ENCODE measurements at places on chromosomes 5 and 9. TPM values are rescaled to one million over a fixed set of nuclear protein-coding genes. Genes with fewer than 3 reads are reported as not detected.

FAM221B gene
- not detected for total RNA-seq

FOXD4L5 gene
- 0.11 TPM for total RNA-seq

CYLC2 gene
- total RNA-seq = not detected

ARL10 gene
- 17.0 TPM for total RNA-seq

CENPH gene
- 97.0 TPM for total RNA-seq

TLE1 gene
- total RNA-seq = 0.20 TPM

IGFBPL1 gene
- total RNA-seq = not detected

GRCh38 chr5:139132515-139132914, 65.7 kb downstream of the SIL1 start:
- no peaks in the 10 kb centered on the region for H3K27me3 ChIP-seq
- DNase-seq = no peak
- H3K36me3 ChIP-seq = peaks cover 3% of the 10 kb centered on the region
- H3K4me1 ChIP-seq = no peaks in the 10 kb centered on the region

DNA sequence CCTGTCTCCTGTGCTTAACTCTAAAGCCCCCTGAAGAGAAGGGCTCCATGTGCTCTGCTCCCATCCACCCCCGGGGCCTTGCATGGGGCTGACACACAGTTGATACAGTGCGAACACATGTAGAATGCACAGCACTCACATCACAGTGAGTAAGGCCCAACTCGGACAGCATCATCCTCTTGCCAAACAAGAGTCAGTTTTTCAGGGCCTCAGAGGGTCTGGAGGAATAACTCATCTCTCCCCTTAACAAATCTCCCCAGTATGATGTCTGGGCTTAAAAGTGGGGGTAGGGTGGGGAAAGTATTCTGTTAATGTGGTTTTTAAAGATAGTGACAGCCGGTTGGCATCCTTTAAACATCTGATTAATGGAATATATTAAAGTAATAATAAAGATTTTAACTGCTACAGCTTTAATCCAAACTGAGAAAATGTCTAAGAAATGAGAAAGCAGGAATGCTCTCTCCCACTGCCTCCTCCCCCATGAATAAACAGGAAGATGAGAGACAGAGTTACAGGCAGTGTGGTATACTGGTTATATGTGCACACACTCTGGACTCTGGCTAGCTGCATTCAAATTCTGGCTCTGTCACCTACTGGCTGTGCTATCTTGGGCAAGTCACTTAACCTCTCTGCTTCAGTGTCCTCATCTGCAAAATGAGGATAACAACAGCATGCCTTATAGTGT, 22.5 kb downstream of the APBA1 start:
- no peak for DNase-seq
- H3K27me3 ChIP-seq = peaks cover 9% of the 10 kb centered on the region
- H3K4me3 ChIP-seq = no peak overlapping the region
- no peak overlapping the region for H3K27ac ChIP-seq
- no peaks in the 10 kb centered on the region for H3K4me1 ChIP-seq
- no peaks in the 10 kb centered on the region for H3K36me3 ChIP-seq

DNA sequence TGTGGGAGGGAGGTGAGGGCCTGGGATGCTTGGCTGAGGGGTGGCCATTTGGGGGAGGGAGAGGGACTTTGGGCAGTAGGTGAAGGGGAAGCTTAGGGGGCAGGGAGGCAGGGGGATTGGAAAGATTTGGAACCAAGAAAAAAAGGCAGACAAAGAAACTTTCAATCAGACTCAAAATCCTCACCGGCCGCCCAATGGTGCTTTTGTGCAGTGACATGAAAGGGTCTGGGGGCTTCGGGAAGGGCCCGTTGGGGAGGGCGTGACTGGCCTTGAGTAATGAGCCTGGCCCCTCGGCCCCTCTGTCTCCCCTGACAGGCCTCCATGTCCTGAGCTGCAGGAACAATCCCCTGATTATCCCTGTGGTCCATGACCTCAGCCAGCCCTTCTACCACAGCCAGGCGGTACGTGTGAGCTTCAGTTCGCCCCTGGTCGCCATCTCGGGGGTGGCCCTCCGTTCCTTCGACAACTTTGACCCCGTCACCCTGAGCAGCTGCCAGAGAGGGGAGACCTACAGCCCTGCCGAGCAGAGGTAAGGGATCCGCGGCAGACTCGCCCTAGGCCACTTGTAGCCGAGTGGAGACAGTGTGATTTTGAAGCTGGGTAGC, 181.1 kb downstream of the PAPPA start:
- no peaks in the 10 kb centered on the region for H3K4me1 ChIP-seq
- DNase-seq = no peak
- H3K36me3 ChIP-seq = no peaks in the 10 kb centered on the region
- no peak overlapping the region for H3K4me3 ChIP-seq

DNA sequence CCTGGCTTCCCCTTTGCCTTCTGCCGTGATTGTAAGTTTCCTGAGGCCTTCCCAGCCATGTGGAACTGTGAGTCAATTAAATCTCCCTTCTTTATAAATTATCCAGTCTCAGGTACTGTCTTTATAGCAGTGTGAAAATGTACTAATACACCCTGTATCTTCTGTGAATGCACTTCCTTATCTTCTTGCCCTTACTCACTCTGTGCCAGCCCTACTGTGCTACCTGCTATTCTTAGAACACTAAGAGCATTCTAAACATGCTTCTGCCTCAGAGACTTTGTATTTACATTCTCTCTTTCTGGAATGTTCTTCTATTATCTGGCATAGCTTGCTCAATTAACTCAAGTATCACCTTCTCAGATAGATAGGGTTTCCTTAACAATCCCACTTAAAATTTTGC, 164.4 kb upstream of the EDIL3 start:
- no peak overlapping the region for H3K4me3 ChIP-seq
- H3K36me3 ChIP-seq = no peaks in the 10 kb centered on the region
- H3K27ac ChIP-seq = no peak overlapping the region
- DNase-seq = no peak
- no peaks in the 10 kb centered on the region for H3K4me1 ChIP-seq
- no peaks in the 10 kb centered on the region for H3K27me3 ChIP-seq

GRCh38 chr5:116452774-116453368, 121.8 kb downstream of the SEMA6A start:
- H3K27ac ChIP-seq = no peak overlapping the region
- no peaks in the 10 kb centered on the region for H3K27me3 ChIP-seq
- H3K4me3 ChIP-seq = no peak overlapping the region

GRCh38 chr5:100889165-100889743, 13.8 kb downstream of the ST8SIA4 start:
- peaks cover 49% of the 10 kb centered on the region for H3K36me3 ChIP-seq
- DNase-seq = no peak
- peaks cover 65% of the 10 kb centered on the region for H3K4me1 ChIP-seq
- H3K4me3 ChIP-seq = peak overlapping the region; percentile 60
- no peaks in the 10 kb centered on the region for H3K27me3 ChIP-seq

GRCh38 chr5:157748760-157749461, 5.4 kb downstream of the LSM11 start:
- H3K4me3 ChIP-seq = no peak overlapping the region
- no peaks in the 10 kb centered on the region for H3K27me3 ChIP-seq
- no peak overlapping the region for H3K27ac ChIP-seq

- H3K27me3 ChIP-seq = no peaks in the 10 kb centered on the region
- peaks cover 80% of the 10 kb centered on the region for H3K4me1 ChIP-seq
- peak overlapping the region; percentile 45 for H3K4me3 ChIP-seq
- peaks cover 50% of the 10 kb centered on the region for H3K36me3 ChIP-seq
Measured at GRCh38 chr5:372996-373709, 51.6 kb downstream of the AHRR start.

GRCh38 chr5:66346869-66347268, 202.8 kb downstream of the SREK1 start:
- peaks cover 5% of the 10 kb centered on the region for H3K27me3 ChIP-seq
- H3K36me3 ChIP-seq = no peaks in the 10 kb centered on the region
- no peak overlapping the region for H3K4me3 ChIP-seq
- no peak overlapping the region for H3K27ac ChIP-seq
- H3K4me1 ChIP-seq = no peaks in the 10 kb centered on the region

DNA sequence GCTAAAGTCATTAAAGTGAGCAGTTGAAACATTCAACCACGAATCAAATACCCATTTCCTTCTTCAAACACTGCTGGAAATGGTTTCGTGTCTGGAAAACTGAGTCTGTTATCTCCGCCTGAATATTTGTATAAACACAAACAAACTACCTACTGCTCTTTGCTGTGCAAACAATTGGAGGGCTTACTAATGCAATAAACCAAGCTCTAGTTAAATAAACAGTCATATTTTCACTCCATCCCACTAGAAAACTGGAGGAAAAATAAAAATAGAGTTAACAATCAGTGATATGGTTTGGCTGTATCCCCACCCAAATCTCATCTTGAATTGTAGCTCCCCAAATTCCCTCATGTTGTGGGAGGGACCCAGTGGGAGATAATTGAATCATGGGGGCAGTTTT, 397.6 kb downstream of the RASEF start:
- H3K4me3 ChIP-seq = no peak overlapping the region
- no peaks in the 10 kb centered on the region for H3K27me3 ChIP-seq
- H3K36me3 ChIP-seq = no peaks in the 10 kb centered on the region

DNA sequence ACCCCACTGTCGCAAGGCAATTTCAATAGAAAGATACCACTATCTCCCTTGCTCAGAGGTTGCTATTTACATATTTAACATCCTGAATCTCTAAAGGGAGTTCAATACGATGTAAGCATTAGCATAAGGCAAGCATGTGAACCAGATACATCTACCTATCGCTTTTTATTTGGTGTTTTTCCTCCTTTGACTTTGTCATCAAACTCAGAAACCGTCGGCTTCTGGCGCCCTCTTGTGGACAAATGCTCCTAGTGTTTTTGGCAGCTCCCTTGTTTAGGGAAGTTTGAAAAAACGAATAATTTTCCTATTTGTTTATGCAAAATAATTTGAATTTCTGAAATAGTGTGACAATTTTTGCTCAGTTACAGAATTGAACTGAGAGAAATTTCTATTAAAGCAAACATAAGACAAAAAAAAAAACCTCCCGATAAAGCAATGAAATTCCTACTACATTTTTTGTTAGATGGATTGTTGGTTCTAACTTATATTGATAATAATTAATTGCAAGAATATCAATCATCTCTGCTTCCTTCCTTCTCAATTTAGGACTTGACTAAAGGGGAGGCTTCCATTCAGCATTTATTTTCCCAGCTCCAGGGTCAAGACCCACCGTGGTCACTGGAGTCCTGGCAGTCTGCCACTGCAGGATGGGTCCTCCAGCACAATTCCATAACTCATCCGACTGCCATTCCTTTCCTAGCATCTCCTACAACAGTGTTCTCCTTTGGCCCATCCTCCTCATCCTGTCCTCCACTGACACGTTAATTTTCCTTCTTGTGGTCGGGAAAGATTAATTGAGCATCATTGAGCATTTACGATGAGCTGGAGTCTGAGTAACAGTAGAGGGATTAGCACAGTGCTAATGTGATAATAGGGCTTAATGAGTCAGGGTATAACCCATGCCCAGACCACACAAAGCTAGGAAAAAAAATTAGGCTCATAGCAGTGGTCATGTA, 131.8 kb upstream of the CHD1 start:
- H3K4me3 ChIP-seq = no peak overlapping the region
- no peaks in the 10 kb centered on the region for H3K36me3 ChIP-seq
- peaks cover 4% of the 10 kb centered on the region for H3K4me1 ChIP-seq

GRCh38 chr9:17236147-17236546, 101.3 kb downstream of the CNTLN start:
- no peaks in the 10 kb centered on the region for H3K36me3 ChIP-seq
- no peak overlapping the region for H3K4me3 ChIP-seq
- no peak overlapping the region for H3K27ac ChIP-seq
- no peak for DNase-seq
- no peaks in the 10 kb centered on the region for H3K27me3 ChIP-seq

DNA sequence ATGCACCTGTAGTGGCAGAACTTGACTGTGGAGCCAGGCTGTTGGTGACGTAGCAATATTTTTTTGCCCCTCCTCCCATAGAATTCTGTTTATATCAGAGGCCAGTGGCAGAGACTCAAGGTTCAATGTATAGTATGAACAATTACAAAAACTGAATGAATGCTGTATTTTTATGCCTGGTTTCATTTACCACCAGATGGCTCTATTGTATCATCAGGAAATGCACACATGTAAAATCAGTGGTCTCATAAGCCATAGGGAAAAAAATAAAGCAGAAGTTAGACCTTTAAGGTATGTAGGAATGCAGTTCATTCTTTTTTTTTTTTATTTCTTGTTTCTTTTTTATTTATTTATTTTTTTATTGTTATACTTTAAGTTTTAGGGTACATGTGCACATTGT, 43.6 kb downstream of the CCDC192 start:
- H3K27ac ChIP-seq = no peak overlapping the region
- no peaks in the 10 kb centered on the region for H3K4me1 ChIP-seq
- H3K36me3 ChIP-seq = no peaks in the 10 kb centered on the region
- DNase-seq = no peak
- H3K4me3 ChIP-seq = no peak overlapping the region
- H3K27me3 ChIP-seq = peaks cover 6% of the 10 kb centered on the region

GRCh38 chr9:64066736-64067368, 1218.2 kb downstream of the FOXD4L5 start:
- no peaks in the 10 kb centered on the region for H3K36me3 ChIP-seq
- no peak overlapping the region for H3K27ac ChIP-seq

DNA sequence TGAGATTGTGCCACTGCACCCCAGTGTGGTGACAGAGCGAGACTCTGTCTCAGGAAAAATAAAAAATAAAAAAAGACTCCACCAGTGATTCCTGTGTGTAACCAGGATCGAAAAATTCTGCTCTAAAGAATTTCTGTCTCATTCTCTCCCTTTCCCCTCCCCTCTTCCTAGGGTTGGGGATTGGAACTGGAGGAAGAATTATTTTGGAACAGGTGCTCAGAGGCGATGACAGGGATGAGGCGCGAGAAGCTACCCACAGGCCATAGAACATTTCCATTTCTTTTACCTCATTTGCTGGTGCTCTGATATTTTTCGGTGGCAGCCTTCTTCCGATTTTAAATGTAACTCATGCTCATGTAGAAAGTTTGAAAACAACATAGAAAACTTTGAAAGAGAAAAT, 80.1 kb downstream of the DAPK1 start:
- H3K27ac ChIP-seq = no peak overlapping the region
- H3K27me3 ChIP-seq = peaks cover 4% of the 10 kb centered on the region
- no peaks in the 10 kb centered on the region for H3K4me1 ChIP-seq
- no peaks in the 10 kb centered on the region for H3K36me3 ChIP-seq
- no peak for DNase-seq

All from activated CD8-positive, alpha-beta T cell treated with anti-CD3 and anti-CD28 coated beads for 36 hours (primary cell).